ENCODE measurements at places on chromosomes 2 and 18.

GRCh38 chr18:13680612-13681011 lies 45.7 kb downstream of the FAM210A start:
- no peak for DNase-seq

DNA sequence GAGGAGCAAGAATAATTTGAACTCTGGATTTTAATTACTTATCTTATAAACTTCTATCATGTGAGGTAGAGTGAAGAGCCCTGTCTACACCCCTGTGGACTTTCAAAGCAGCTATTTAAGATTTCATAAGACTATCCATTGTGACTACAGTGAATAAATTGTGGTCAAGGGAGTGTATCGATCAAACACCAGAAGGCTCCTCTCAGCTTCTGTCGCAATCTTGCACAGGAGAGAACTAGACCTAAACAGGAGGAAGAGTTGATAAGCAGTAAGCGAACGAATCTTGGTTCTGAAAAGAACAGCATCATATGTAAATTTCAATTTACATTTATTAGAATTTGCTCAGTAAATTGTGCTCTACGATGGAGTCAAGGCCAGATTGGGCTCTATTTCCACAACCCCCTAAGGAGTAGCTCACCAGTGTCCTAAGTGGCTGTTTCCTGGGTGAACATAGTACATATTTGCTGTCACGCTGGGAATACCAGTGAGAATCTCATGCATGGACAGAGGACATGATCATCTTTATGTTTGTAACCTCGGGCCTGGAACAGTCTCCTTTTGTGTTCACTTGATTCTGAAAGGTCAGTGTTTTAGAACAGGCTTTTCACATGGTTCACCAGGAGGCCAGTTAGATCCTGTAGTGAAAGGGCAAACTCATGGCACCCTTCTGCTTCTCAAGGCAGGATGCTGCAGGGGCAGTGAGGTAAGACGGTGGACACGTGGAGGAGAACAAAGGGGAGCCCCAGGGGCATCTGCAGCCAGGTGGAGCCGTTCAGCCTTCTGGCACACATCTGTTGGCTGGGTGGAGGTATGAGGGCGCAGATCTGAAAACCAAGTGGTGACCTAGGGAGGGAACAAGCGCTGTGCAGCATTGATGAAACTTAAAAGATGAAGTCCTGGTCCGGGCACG lies 33.3 kb downstream of the NPAS2 start:
- DNase-seq, result no peak

DNA sequence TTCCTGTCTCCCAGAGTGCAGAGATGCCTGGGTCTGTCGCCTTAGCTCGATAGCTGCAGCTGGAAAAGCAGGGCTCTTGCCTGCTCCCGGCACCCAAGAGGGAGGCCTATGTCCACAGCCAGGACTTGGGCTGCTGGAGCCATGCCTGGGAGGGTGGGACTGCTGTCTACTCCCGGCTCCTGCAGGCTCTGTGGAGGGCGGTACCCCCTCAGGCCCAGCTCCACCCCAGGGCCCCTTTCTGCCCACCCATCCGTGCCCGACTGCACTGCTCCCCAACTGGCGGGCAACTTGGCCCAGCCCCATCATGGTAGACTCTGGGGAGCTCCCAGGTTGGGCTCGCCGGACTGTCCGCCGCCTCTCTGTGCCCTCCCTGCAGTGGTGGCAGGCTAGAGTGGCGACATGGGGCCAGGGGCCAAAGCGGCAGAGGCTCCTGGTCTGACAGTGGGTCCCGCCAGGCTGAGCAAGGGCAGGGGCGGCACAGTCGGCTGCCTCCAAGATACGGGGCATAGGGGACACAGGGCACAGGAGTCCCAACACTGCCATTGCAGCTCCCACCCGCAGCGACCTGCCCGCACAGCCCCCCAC lies 901.0 kb downstream of the CCDC85A start:
- DNase-seq, result no peak

- no peak for DNase-seq
Observed at GRCh38 chr2:235934059-235934773, 234.0 kb downstream of the GBX2 start.

All from GM19239 (cell line).